Cardiac ventricle fibroblast (primary cell): ENCODE measurements at places on chromosomes 2 and 18. TPM values are rescaled to one million over a fixed set of nuclear protein-coding genes. Genes with fewer than 3 reads are reported as not detected.

UCN gene
- total RNA-seq = 1.1 and 1.2 TPM in 2 replicates

ICA1L gene
- total RNA-seq = 5.1 and 5.2 TPM in 2 replicates

CCL20 gene
- 0.31 and 1.3 TPM in 2 replicates for total RNA-seq

SPP2 gene
- total RNA-seq = not detected in 2 replicates

LAMA3 gene
- 1.4 and 2.1 TPM in 2 replicates for total RNA-seq

C1QL2 gene
- total RNA-seq = not detected in 2 replicates

MRPL30 gene
- 21.5 and 22.1 TPM in 2 replicates for total RNA-seq

RAB27B gene
- total RNA-seq = 1.1 and 1.5 TPM in 2 replicates

DCDC2C gene
- not detected in 2 replicates for total RNA-seq

FRZB gene
- not detected in 2 replicates for total RNA-seq

DNER gene
- total RNA-seq = 0.05 and 0.12 TPM in 2 replicates

RESP18 gene
- total RNA-seq = not detected in 2 replicates

CERS6 gene
- total RNA-seq = 11.9 and 14.0 TPM in 2 replicates

PNPT1 gene
- 10.4 and 11.4 TPM in 2 replicates for total RNA-seq

TMEM163 gene
- total RNA-seq = 0.06 TPM in 1 of 2 replicates, not detected in the other

CTAGE1 gene
- total RNA-seq = not detected in 2 replicates

SCN7A gene
- 0.06 TPM in 1 of 2 replicates, not detected in the other for total RNA-seq

C2orf80 gene
- total RNA-seq = not detected in 2 replicates

ARHGAP15 gene
- total RNA-seq = not detected in 2 replicates

LGALSL gene
- 5.7 and 7.6 TPM in 2 replicates for total RNA-seq

MYL1 gene
- not detected in 2 replicates for total RNA-seq

DNAH6 gene
- 0.10 TPM in 1 of 2 replicates, not detected in the other for total RNA-seq

CXCR1 gene
- total RNA-seq = not detected in 2 replicates

RMND5A gene
- 16.6 and 19.1 TPM in 2 replicates for total RNA-seq

CWC22 gene
- 13.1 and 14.0 TPM in 2 replicates for total RNA-seq

CCDC74B gene
- 7.4 and 22.7 TPM in 2 replicates for total RNA-seq

NGEF gene
- total RNA-seq = 0.75 TPM in 1 of 2 replicates, not detected in the other

RRM2 gene
- 4.6 and 5.9 TPM in 2 replicates for total RNA-seq

FBXO41 gene
- 1.7 and 2.4 TPM in 2 replicates for total RNA-seq

ALKAL2 gene
- not detected in 2 replicates for total RNA-seq

RGPD3 gene
- 0.24 and 0.50 TPM in 2 replicates for total RNA-seq

HOXD10 gene
- not detected in 2 replicates for total RNA-seq

PIEZO2 gene
- 1.2 and 2.1 TPM in 2 replicates for total RNA-seq

GDF7 gene
- under 0.01 TPM in 1 of 2 replicates, not detected in the other for total RNA-seq

TUBA3E gene
- total RNA-seq = not detected in 2 replicates

SYT4 gene
- not detected in 2 replicates for total RNA-seq

C2orf72 gene
- 0.19 and 0.20 TPM in 2 replicates for total RNA-seq

EFR3B gene
- 0.24 and 0.50 TPM in 2 replicates for total RNA-seq

ABCB11 gene
- 0.37 and 0.39 TPM in 2 replicates for total RNA-seq

OR6B2 gene
- not detected in 2 replicates for total RNA-seq

HAUS1 gene
- 32.2 and 40.1 TPM in 2 replicates for total RNA-seq

ATP8B1 gene
- 5.4 and 6.3 TPM in 2 replicates for total RNA-seq

TAF4B gene
- total RNA-seq = 7.1 and 7.4 TPM in 2 replicates

THSD7B gene
- total RNA-seq = not detected in 2 replicates

CEP76 gene
- 9.2 and 14.3 TPM in 2 replicates for total RNA-seq

DIPK1C gene
- total RNA-seq = not detected in 2 replicates

ANO7 gene
- 0.73 and 1.00 TPM in 2 replicates for total RNA-seq

CHST9 gene
- total RNA-seq = not detected in 2 replicates

PAX8 gene
- total RNA-seq = 1.9 and 3.0 TPM in 2 replicates

DCAF17 gene
- total RNA-seq = 8.2 and 11.6 TPM in 2 replicates

MEP1B gene
- total RNA-seq = not detected in 2 replicates

SERPINB3 gene
- not detected in 2 replicates for total RNA-seq

GKN1 gene
- total RNA-seq = not detected in 2 replicates

CHRNG gene
- not detected in 2 replicates for total RNA-seq

DHRS9 gene
- 0.34 and 0.69 TPM in 2 replicates for total RNA-seq

PRKAG3 gene
- 0.19 TPM in 1 of 2 replicates, not detected in the other for total RNA-seq

DNAJC5G gene
- total RNA-seq = not detected in 2 replicates

APCDD1 gene
- total RNA-seq = 27.2 and 63.5 TPM in 2 replicates

LRRTM1 gene
- not detected in 2 replicates for total RNA-seq

HSBP1L1 gene
- 4.4 and 13.1 TPM in 2 replicates for total RNA-seq
